Right lobe of liver (tissue), 6 donors: ENCODE measurements at places on chromosomes 6 and 20. TPM values are rescaled to one million over a fixed set of nuclear protein-coding genes. Genes with fewer than 3 reads are reported as not detected.

DNA sequence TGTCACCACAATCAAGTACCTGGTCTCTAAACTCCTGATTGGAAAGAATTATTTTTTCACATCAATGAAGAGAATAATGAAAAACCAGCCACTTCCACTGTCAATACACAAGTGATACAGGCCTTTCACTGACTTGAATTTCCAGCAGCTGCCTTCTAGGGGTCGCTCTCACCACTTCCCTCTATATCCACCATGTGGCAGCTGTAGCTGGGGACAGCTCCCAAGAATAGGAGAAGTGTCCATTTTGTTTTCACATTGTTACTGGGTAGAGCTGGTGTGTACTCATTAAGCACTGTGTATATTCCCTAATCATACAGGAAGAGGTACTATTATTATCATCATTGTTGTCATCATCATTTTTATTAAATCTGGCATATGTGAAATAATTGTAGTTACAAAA is 438.4 kb upstream of the SPTLC3 start:
- no peaks in the 10 kb centered on the region for H3K4me1 ChIP-seq
- no peaks in the 10 kb centered on the region for H3K27me3 ChIP-seq
- no peak overlapping the region for H3K27ac ChIP-seq
- H3K36me3 ChIP-seq: no peaks in the 10 kb centered on the region
- DNase-seq: no peak
- H3K4me3 ChIP-seq: no peak overlapping the region

GRCh38 chr6:70028926-70029325 is 162.6 kb downstream of the COL19A1 start:
- H3K4me3 ChIP-seq: no peak overlapping the region
- no peaks in the 10 kb centered on the region for H3K27me3 ChIP-seq
- H3K4me1 ChIP-seq: no peaks in the 10 kb centered on the region
- DNase-seq: no peak
- no peaks in the 10 kb centered on the region for H3K36me3 ChIP-seq
- no peak overlapping the region for H3K27ac ChIP-seq

DNA sequence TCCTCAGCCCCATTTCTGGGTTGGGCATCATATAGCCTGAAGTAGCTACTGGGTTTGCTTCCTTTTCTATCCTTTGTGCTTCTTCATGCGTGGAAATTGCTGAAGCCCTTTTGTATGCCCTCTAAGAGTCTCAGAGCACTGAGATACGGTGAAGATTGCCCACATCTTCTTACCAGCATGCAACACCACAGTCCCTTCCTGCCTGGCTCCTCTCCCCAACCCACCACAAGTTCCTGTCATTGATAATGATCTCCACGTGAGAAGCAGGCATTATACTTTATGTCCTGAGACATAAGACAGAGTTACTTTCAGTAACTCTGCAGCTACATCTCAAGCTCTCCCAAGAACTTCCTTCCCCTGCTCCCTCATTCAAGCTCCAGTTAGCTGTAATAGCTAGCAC is 15.8 kb upstream of the PLCB4 start:
- no peaks in the 10 kb centered on the region for H3K27me3 ChIP-seq
- H3K4me3 ChIP-seq: no peak overlapping the region
- no peaks in the 10 kb centered on the region for H3K4me1 ChIP-seq
- H3K36me3 ChIP-seq: no peaks in the 10 kb centered on the region

DNA sequence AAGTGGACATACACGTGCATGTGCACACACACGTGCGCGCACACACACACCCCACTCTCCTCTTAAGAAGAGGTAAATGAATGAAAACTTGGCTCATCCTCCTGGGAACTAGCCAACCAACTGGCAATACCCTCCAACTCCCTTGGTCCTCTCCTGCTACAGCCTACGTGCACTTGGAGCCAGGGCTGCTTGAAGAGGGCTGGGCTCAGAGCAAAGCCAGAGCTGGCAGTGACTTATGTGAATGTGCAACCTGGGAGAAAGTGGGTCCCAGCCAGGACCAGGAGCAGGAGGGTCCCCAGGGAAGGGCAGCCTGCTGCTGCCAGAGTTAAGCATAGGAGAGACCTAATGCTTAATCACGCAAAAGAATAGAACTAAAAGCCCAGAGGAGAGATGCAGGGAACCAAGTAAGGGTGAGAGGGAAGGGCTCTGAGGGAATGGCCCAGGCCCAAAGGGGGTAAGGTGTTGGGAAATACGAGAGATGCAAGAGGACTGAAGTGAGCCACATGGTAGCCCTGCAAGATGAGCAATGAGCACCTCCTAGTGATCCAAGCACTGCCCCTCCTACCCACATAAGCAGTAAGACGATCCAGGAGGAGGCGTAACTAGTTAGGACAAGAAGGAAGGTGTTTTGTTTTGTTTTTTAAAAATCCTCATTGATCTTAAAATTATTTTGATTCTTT is 24.7 kb downstream of the TRAF3IP2 start:
- H3K27ac ChIP-seq: no peak overlapping the region
- no peak overlapping the region for H3K4me3 ChIP-seq
- no peaks in the 10 kb centered on the region for H3K27me3 ChIP-seq
- H3K4me1 ChIP-seq: no peaks in the 10 kb centered on the region

DNA sequence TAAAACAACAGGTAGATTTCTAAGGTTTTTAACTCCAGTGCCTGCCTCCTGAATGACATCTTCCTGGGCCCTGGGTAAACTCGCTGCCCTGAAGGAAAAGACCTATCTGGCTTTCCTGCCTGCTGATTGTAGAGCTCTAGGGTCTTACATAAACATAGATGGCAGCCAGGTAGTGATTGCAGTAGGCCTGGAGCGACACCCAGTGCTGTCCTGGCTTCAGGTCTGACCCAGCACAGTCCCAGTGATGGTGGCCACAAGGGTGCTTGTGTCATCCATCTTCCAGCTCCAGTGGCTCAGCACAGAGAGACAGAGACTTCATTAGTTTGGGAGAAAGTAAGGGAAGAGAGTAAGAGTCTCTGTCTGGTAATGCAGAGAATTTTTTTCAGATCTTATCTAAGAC is 542.9 kb upstream of the IMPG1 start:
- H3K4me1 ChIP-seq: no peaks in the 10 kb centered on the region
- no peaks in the 10 kb centered on the region for H3K36me3 ChIP-seq
- H3K27me3 ChIP-seq: no peaks in the 10 kb centered on the region
- DNase-seq: no peak
- no peak overlapping the region for H3K4me3 ChIP-seq

GRCh38 chr6:1611572-1612298 is 2.0 kb downstream of the FOXC1 start:
- no peak overlapping the region for H3K27ac ChIP-seq
- peaks cover 16% of the 10 kb centered on the region for H3K4me1 ChIP-seq
- peak overlapping the region; percentile 36 for H3K4me3 ChIP-seq
- no peaks in the 10 kb centered on the region for H3K36me3 ChIP-seq
- no peak for DNase-seq

GRCh38 chr6:92180090-92180489 is 1239.3 kb downstream of the EPHA7 start:
- no peak overlapping the region for H3K4me3 ChIP-seq
- H3K4me1 ChIP-seq: no peaks in the 10 kb centered on the region
- no peak overlapping the region for H3K27ac ChIP-seq

DNA sequence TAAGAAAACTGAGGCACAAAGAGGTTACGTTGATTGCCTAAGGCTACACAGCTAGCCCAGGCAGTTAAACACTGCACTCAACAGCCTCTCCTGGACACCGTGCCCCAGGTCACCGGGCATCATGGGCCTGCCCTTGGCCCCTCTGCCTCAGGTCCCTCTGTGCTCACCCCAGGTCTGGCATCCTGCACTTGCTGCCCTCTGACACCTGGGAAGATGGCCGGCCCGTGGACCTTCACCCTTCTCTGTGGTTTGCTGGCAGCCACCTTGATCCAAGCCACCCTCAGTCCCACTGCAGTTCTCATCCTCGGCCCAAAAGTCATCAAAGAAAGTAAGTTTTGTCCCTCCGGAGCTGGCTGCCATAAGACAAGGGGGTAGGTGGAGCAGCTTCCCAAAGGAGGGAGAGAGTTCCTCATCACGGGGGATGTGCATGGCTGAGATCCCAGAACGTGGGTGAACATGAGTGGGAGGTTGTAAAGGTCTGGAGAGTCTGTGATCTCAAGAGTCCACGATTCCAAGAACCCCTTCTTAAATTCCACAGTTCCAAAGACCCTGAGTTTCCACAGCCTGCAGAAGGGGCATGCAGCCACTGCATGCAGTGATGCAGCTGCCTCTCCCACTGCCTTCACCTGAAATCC is 3.0 kb downstream of the BPIFB1 start:
- no peak for DNase-seq
- H3K36me3 ChIP-seq: no peaks in the 10 kb centered on the region

DNA sequence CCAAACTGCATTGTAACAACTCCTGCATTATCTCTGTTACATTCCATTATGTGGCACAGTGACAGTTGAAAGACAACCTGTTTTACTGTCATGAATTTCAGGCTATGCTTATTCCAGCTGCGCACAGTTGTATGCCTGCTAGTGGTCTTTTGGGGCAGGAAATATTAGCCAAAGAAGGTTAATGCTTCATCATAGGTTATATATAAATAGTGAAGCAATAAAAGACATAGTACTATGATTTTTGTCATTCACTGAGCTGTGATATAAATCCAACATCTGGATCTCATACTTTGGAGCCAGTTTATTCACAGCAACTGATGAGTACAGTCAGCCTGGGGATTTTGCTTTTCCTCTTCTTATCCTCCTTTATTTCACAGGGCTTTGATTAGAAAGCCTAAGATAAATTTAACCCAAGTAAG is 55.6 kb downstream of the FILIP1 start:
- no peaks in the 10 kb centered on the region for H3K36me3 ChIP-seq
- DNase-seq: no peak
- no peak overlapping the region for H3K4me3 ChIP-seq
- no peaks in the 10 kb centered on the region for H3K4me1 ChIP-seq
- H3K27me3 ChIP-seq: no peaks in the 10 kb centered on the region
- H3K27ac ChIP-seq: no peak overlapping the region

DNA sequence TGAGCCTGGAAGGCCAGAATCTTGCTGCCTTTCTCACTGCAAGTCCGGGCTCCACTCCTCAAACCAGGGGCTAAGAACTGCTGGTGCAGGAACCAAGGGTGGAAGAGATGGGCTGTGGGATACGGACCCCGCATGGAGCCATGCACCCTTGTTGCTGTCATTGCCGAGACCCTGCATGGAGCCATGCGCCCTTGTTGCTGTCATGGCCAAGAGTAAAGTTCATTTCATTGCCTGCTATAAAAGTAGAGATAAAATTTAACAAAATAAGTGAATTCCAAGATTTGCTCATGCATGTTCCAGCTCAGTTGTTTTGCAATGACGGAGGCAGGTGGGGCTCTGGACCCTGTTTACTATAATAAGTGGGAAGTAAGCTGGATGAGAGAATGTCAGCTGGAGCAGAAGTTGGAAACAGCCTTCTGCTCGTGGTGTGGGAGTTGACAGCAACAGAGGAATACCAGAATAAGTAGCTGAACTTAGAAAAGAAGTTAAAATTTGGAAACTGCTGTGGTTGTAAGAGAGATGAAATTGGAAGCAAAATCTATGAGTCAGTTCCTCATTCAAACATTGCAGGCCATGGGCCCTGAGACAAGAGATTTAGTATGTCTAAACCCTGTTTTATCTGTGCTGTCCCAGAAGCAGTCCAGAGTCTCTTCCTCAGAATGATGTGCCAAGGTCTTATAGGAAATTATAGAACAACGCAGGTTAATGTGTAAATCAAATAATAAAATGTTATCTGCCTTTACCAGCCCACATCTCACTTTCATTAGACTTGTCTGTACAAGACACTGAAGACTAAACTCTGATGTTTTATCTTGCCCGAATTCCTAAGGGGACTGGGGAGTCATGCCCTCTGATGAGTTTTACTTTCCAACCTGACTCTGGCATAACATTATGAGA is 15.8 kb upstream of the THBS2 start:
- no peak overlapping the region for H3K4me3 ChIP-seq
- H3K36me3 ChIP-seq: no peaks in the 10 kb centered on the region
- H3K27me3 ChIP-seq: no peaks in the 10 kb centered on the region

DNA sequence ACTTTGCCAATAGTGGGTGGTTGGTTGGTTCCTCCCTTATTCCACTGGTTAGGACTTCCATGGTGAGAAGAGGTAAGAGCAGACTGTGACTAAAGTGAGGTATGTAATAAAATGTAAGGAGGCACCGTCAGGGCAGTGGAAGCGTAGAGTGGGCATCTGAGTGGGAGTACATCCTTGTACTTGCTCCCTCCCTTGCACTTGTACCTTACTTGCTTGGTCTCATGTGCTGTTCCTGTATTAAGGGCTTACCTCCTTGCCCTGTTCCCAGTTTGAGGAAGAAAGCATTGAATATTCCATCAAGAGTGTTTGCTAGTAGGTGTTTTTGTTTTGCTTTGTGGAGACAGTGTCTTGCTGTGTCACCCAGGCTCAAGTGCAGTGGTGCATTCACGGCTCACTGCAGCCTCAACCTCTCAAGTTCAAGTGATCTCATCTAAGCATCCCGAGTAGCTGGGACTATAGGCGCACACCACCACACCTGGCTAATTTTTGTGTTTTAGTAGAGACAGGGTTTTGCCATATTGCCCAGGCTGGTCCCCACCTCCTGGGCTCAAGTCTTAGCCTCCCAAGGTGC is 25.5 kb downstream of the AMD1 start:
- DNase-seq: no peak
- H3K36me3 ChIP-seq: no peaks in the 10 kb centered on the region
- H3K4me1 ChIP-seq: no peaks in the 10 kb centered on the region
- H3K27ac ChIP-seq: no peak overlapping the region

GRCh38 chr6:7673063-7673536 is 52.8 kb upstream of the BMP6 start:
- no peak overlapping the region for H3K4me3 ChIP-seq
- no peaks in the 10 kb centered on the region for H3K27me3 ChIP-seq
- H3K27ac ChIP-seq: no peak overlapping the region
- no peaks in the 10 kb centered on the region for H3K4me1 ChIP-seq

- H3K27me3 ChIP-seq: no peaks in the 10 kb centered on the region
- H3K4me1 ChIP-seq: no peaks in the 10 kb centered on the region
- peak overlapping the region; percentile 71 for H3K27ac ChIP-seq
- H3K4me3 ChIP-seq: no peak overlapping the region
Observed at GRCh38 chr6:52019092-52019491, 68.3 kb downstream of the PKHD1 start.

GRCh38 chr6:134177753-134178160 is 125.3 kb upstream of the SLC2A12 start:
- no peak for DNase-seq
- no peaks in the 10 kb centered on the region for H3K27me3 ChIP-seq
- H3K4me1 ChIP-seq: peaks cover 4% of the 10 kb centered on the region
- peak overlapping the region; percentile 45 for H3K27ac ChIP-seq
- peaks cover 4% of the 10 kb centered on the region for H3K36me3 ChIP-seq
- H3K4me3 ChIP-seq: peak overlapping the region; percentile 31

DNA sequence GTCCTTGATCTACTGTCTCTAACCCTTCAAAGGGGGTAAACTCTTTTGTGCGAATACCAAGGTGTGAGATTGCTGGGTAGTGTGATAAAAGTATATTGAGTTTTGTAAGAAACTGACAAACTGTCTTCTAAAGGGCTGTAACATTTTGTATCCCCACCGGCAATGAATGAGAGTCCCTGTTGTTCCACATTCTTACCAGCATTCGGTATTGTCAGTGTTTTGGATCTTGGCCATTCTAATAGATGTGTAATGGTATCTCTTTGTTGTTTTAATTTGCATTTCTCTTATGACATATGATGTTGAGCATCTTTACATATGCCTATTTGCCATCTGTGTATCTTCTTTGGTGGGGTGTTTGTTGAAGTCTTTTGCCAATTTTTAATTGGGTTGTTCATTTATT is 1090.7 kb downstream of the KIF16B start:
- H3K27me3 ChIP-seq: no peaks in the 10 kb centered on the region
- no peak for DNase-seq
- H3K36me3 ChIP-seq: no peaks in the 10 kb centered on the region
- H3K4me1 ChIP-seq: no peaks in the 10 kb centered on the region
- H3K4me3 ChIP-seq: no peak overlapping the region
- H3K27ac ChIP-seq: no peak overlapping the region

Gene NINL
- total RNA-seq: 3.6 TPM

Gene CALHM6
- 7.6 TPM for total RNA-seq

Gene CALHM4
- not detected for total RNA-seq

Gene TGM3
- 3.0 TPM for total RNA-seq

Gene MAP7
- 20.0 TPM for total RNA-seq
